ENCODE measurements at places on chromosomes 2 and 18. TPM values are rescaled to one million over a fixed set of nuclear protein-coding genes. Genes with fewer than 3 reads are reported as not detected.

The FZD7 gene
- 9.3 TPM for total RNA-seq

The DYSF gene
- 7.9 TPM for total RNA-seq

The INHBB gene
- total RNA-seq = 59.8 TPM

The AQP12A gene
- total RNA-seq = not detected

The TUBA4A gene
- 74.0 TPM for total RNA-seq

The CD8B gene
- 1.8 TPM for total RNA-seq

The HAUS1 gene
- total RNA-seq = 23.4 TPM

The L3MBTL4 gene
- total RNA-seq = 14.8 TPM

The CYBRD1 gene
- 296 TPM for total RNA-seq

The PCARE gene
- not detected for total RNA-seq

The CNRIP1 gene
- total RNA-seq = 40.8 TPM

All from omental fat pad (tissue), 4 donors.